Nucleus accumbens (tissue), 56 donors: ENCODE measurements at places on chromosomes 1 and 21.

DNA sequence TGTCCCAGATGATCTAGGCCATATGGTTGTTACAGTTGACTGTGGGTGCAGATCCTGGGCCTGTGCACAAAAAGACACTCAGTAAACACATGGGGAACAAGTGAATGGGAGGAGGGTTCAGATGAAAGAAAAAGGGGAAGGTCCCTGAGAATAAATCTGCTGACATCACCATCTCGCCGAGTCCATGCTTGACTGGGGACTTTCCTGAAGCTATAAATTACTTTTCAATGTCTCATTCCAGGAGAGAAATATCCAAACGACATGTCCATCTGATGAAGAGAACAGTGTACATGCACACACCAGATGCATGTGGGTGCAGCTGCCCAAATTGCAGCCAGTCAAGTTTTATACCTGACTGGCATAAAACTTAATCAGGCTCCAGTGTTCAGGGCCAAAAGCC is 109.0 kb downstream of the HIVEP3 start:
- no peak for DNase-seq

- no peak for DNase-seq
Measured at GRCh38 chr1:170241266-170241851, 95.6 kb downstream of the NTMT2 start.

- no peak for DNase-seq
Measured at GRCh38 chr1:157782931-157783330, 6.0 kb upstream of the FCRL2 start.

DNA sequence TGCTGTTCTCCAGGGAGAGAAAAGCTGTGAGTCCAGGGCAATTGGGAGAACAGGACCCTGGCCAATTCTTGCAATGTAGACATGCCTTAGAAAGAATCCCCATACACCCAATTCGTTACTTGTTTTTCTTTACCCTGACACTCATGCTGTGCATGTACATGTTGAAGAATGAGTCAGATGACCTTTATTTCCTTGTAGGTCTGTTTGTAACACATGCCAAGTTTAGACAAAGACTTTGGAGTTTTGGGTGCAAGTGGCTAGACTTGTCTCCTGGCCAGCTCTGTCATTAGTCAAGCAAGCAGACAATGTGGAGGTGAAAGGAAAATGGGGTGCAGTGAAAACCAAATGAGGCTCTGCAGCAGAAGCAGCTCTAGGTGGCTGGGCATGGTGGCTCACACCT is 38.1 kb downstream of the GNPAT start:
- no peak for DNase-seq

GRCh38 chr1:92784021-92784638 is 778 bp downstream of the EVI5 start:
- DNase-seq = no peak
